ENCODE measurements at places on chromosomes 16 and 17.

- DNase-seq: no peak
These were observed 160.3 kb upstream of the TBX2 start for GRCh38 chr17:61239327-61239726.

DNA sequence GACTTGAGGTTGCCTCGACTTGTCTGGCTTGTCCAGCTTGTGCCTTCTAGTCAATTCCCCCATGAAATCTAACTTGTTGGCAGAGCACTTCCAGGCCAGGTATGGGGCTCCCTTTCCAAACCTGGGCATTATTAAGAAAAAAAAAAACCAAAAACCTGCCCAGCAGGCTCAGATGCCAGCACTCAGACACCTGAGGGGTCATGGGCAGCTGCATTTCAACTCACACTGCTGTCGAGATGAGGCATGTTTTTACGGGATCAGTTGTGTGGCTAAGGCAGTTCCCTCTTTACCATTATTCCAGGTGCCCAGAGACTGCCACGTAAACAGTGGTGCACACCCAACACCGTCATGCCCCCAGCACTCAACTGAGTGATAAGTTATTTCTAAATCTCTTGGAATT lies 17.8 kb downstream of the TMEM11 start:
- no peak for DNase-seq

GRCh38 chr16:87762071-87762571 lies 3.7 kb downstream of the KLHDC4 start:
- DNase-seq: peak; percentile 67

DNA sequence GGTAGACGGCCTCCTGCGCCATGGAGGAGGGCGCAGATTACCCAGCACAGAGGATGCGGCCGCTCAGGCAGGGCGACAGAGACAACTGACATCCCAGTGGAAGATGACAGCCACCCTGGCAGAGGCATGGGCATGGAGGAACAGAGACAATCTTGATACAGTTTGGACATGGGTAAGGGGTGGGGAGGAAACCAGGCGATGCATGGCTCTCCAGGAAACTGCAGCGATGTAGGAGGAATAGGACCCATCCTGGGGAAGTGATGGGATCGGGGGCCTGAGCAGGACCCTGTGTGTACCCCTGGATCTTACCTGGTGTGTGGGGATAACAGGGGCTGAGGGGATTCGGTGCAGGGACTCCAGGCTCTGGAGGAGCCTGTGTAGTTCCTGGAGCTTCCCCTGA lies 4.6 kb downstream of the OSBPL7 start:
- no peak for DNase-seq

DNA sequence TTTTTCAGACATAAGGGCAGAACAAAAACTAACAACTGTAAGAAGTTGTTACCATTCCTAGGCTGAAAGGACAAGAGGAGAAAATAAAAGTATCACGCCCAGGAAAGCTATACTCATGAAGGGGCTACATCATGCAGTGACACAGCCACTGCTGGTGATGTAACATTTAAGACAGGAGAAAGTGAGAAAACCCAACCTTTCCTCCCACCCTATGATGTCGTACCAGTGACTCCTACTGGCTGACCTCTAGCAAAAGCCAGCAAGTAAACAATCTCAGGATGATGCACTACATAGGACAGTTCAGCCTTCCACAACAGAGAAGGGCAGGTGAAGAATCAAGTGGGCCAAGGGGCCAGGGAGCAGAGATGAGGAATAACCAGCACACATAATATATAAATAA lies 14.0 kb upstream of the OR1E2 start:
- no peak for DNase-seq

GRCh38 chr17:37025847-37026530 lies 77.2 kb downstream of the AATF start:
- DNase-seq: no peak

DNA sequence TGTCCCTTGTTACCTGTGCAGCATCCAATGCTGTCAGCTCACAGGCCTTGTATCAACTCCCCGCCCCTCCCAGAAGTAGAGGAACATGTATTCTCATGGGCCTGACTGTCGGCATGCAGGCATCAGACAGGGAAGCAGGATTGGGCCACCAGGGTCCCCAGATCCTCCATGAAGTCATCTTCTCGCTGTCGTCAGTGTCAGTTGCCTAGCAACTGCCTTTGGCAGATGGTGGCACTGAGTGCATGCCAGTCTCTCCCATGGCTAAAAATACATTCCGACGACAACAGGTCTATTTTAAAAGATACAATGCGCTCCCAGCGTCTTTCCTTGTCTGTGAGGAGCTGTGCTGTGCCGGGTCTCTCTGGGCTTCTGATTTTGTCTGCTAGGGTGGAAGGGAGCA lies 36.8 kb upstream of the CES5A start:
- no peak for DNase-seq

DNA sequence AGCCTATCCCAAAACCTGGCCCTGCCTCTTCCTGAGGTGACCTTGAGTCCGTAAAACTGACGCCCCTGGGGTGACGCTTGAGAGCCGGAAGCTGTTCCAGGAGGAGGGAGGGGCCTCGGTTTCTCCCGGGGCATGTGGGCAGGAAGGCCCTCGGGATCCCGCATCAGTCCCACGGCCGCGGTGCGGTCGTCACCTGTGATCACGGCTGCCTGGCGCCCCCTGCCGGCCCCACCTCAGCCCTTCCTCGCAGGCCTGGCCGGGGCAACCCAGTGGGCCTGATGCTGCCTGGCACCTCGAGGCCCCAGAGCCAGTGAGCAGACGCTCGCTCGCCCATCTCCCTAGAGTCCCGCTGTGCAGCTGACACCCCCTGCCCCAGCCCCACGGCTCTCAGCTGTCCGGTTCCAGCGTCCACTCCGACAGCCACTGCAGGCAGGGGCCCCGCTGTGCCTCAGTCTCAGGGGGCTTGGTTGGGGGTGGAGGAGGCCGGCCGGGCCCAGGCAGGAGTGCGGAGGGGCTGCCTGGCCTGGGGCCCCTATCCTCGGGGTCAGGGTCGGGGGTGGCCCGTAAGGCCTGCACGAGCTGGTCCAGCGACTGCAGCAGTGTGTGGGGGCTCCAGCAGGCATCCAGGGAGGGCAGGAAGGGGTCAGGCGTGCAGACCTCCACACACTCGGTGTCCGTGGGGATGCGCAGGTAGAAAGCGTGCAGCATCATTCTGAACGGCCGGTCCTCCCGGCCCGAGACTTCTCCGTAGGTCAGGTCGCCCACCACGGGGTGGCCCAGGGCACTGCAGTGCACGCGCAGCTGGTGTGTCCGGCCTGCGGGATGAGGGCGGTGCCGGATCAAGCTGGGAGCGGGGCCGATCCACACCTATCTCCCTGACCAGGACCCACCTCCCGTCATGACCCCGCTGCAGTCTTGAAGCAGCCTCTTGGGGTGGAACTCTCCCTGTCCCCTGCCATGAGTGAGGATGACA lies 2.3 kb downstream of the RPUSD1 start:
- DNase-seq: peak; percentile 72

GRCh38 chr17:78588258-78589030 lies 11.2 kb upstream of the DNAH17 start:
- no peak for DNase-seq

- DNase-seq: no peak
These were observed 66.2 kb downstream of the TMEM132E start for GRCh38 chr17:34645594-34645993.

DNA sequence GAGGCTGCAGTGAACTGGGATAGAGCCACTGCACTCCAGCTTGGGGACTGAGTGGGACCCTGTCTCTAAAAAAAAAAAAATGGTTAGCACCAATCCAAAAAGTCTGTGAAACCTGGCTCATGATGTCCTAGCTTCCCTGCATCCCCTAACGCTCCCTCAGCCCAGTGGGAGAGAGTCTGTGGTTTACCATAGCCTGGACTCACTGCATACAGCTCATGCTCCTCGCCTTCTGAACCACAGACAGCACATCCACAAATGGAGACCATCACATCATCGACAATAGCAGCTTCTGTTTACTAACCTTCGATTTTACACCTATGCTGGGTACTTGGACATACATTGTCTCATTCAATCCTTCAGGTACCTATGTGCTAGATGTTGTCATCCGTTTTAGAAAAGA lies 43.6 kb downstream of the NLRC5 start:
- DNase-seq: no peak

GRCh38 chr17:81000334-81000630 lies 8.6 kb downstream of the CHMP6 start:
- DNase-seq: no peak

DNA sequence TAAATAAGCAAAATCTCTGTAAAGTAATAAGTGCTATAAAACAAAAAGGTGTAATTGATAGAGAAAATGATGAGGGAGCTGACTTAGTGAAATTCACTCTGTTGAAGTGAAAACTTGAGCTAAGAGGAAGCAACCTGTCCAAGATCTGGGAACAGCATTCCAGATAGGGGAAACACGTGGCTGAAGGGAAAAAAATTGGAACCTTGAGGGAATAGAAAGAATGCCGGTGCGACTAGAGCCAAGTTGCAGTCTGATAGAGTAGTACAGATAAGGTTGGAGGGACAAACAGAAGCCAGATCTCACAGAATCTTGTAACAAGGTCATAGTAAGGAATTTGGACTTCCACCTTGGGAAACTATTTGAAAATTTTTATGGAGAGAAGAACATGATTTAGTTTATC lies 623 bp upstream of the DDX52 start:
- no peak for DNase-seq

DNA sequence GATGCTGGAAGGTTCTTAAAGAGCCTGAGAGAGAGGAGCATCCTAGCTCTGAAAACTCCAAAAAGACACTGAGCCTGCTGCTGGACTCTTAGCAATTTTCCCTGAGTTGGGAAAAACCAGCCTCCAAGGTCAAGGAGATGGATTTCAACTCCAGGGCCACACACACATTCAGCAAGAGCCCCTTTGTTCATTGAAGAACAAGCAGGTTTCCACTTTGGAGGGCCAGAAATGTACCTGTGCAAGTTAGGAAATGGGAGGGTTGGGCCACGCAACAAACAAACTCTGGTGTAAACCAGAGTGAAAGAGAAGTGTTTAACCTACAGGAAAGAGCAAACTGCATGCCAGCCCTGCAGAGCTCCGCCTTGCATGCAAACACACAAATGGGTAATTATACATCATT lies 264.8 kb upstream of the RPL38 start:
- DNase-seq: no peak

GRCh38 chr17:60149691-60150582 lies at the start of gene CA4:
TSS of gene CA4 (plus strand) at chr17:60149973. CDS start at chr17:60150035, 62 bp downstream.
- no peak for DNase-seq

DNA sequence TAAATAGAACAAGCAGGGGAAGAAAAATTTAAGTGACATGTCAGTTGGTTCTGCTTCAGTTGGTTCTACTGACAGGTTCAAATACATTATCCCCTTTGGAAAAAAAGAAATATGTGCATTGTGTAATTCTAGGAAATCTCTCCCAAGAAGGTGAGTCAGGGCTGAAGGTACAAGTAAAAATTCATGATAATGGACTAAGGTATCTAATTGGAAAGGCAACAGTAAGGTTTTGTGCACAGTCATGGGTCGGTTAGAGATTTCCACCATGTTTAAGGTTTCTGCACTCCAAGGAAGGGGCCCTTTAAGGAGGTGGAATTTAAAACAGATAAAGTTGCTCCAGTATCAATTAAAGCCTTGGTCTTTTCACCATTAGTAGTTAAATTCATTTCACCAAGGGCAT lies 17.9 kb upstream of the B4GALNT2 start:
- DNase-seq: no peak

GRCh38 chr16:1691276-1691675 lies 13.2 kb downstream of the JPT2 start:
- no peak for DNase-seq

- DNase-seq: peak; percentile 37
These were observed 70.3 kb downstream of the RAI1 start for GRCh38 chr17:17751489-17752088.

DNA sequence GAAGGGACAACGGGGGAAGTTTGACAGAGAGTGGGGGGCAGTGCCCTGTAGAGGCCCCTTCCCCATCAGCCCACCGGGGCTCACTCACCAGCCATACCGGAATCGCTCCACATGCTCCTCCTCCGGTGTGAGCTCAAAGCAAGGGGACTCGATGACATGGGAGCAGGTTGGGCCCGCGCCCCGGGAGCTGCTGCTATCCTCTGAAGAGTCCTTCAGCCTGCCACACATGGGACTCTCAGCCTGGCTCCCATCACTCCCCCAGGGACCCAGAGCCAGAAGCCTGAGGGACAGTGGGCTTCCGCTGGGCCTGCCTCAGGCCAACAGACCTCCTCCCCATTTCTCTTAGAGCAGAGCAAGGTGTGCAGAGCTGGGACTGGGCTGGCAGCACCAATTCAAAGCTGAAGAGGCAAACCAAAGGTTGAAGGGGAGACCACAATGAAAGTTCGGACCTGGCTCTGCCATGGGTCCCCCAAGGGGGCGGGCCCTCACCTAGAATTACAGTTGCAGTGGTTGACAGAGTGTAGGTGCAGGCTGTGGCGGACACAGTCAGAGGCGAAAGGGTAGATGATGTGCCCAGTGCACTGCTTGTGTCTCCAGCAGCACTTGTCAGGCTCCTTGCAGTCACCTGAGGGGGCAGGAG lies 7.3 kb downstream of the PROCA1 start:
- no peak for DNase-seq

DNA sequence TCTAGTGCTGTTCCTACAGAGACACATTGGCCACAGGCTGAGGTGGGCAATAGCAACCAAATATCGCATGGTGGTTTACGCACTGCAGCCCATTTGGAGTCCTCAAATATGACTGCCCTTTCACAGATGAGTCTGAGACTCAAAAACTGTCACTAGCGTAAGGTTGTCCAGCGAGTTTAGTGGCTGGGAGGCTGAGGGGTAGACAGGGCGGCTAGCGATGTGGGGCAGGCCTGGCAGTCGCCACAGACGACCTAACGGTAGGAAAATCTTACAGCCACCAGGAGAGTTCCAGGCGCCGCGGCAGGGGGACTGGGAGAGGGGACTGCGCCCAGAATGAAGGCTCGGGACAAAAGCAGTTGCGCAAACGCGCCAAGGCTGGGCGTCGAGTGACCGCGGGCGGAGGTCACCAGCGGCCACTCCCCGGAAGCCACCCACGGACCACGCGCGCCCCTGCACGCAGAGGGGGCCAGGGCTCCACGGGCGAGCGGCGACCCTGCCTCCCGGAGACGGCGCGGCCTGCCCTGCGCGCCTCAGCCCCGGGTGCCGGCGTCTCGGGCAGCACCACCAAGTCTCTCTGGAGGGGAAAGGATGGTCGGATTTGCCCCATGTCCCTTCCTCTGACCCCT lies 699 bp upstream of the MAP1LC3B start:
- DNase-seq: no peak

DNA sequence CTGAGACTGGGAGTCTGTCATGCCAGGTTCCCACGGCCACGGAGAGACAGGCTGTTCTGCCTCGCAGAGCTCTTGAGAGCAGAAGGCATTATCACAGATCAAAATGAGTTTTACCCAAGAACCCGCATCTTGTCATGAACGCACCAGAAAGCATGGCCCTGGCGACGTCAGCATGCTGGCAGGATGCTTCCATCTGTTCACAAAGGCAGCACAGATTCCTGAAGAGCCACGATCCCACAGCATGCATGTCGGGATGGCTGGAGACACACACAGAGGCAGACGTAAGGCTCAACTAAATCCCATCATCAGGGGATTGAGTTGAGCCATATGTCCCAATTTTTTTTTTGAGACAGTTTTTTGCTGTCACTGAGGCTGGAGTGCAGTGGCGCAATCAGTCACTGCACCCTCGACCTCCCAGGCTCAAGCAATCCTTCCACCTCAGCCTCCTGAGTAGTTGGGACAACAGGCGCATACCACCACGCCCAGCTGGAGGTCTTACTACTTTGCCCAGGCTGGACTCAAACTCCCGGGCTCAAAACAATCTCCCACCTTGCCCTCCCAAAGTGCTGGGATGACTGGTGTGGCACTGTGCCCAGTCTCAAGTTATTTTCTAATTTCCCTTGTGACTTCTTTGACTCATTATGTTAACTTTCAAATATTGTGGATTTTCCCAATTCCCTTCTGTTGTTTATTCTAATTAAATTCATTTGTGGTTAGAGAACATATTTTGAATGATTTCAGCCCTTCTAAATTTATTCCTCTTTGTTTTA lies 11.1 kb downstream of the FANCA start:
- no peak for DNase-seq

- peak; percentile 65 for DNase-seq
These were observed 43.4 kb upstream of the GSE1 start for GRCh38 chr16:85569615-85570212.

Data from activated gamma-delta T cell treated with Interleukin-2 at 50 U/mL for 16 hours (primary cell).